ENCODE measurements at places on chromosomes 11 and 22. TPM values are rescaled to one million over a fixed set of nuclear protein-coding genes. Genes with fewer than 3 reads are reported as not detected.

Gene ANKK1
- polyA plus RNA-seq = 0.60 TPM

Gene NRIP3
- polyA plus RNA-seq = 1.0 TPM

GRCh38 chr11:115304774-115305472, 199.3 kb downstream of the CADM1 start:
- DNase-seq = no peak

DNA sequence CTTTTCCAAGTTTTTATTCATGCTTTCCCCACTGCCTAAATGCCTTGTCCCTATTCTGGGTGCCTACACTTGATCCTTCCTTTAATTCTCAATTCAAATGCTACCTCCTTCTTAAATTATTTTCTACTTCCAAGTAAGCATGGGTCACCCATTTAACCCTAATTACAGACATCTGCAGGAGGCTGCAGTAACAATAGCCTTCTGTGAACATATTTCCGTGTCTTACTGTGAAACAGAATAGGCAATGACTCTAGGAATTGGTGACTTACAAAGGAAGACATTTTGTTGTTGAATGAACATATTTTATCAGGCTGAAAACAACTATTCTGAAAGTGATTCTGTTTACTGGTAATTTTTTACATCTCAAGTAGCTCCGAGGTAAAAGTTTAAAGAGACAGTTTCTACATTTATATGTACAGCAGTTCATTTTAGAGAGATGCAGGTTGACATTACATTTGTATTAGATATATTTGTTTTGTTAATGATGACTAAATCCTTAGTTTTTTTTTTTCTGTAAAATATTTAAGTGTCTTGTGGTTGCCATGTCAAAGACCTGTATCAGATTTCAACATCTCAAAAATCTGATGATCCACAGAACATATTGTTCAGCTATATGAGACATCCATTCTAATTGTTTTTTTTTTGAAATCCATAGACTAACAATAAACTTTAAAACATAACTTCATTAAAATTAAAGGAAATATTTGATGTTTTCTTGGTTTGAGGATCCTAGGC, 316.8 kb downstream of the CASP12 start:
- DNase-seq = no peak

DNA sequence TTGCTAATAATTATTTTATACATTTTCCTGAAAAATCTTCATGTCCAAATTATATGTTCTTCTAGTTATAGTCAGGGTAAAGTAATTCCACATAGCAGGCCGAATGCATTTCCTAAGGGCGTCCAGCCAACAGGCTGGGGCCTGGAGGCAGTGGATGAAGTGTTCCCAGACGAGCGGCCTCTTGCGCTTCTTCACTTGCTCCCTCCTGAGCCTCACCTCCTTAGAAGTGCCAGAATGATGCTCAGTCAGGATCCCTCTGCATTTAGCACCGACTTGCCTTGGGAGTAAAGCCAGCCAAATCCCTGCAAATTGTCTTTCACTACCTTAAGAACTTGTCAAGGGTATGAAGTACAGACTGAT, 1.5 kb downstream of the OLFML1 start:
- DNase-seq = no peak
